CD4-positive, alpha-beta memory T cell (primary cell): ENCODE measurements at places on chromosomes 6 and 20. TPM values are rescaled to one million over a fixed set of nuclear protein-coding genes. Genes with fewer than 3 reads are reported as not detected.

HSF2 gene
- polyA plus RNA-seq, result 20.7 TPM

SLCO4A1 gene
- polyA plus RNA-seq, result 0.49 TPM

HLA-DRB5 gene
- polyA plus RNA-seq, result 0.46 TPM

PKHD1 gene
- not detected for polyA plus RNA-seq

GRCh38 chr6:4316867-4317400 is 181.6 kb upstream of the ECI2 start:
- H3K36me3 ChIP-seq, result no peaks in the 10 kb centered on the region
- H3K27ac ChIP-seq, result no peak overlapping the region
- H3K27me3 ChIP-seq, result no peaks in the 10 kb centered on the region
- no peak for DNase-seq
- H3K4me1 ChIP-seq, result no peaks in the 10 kb centered on the region
- no peak overlapping the region for H3K4me3 ChIP-seq

GRCh38 chr6:148814082-148814790 is 67.4 kb downstream of the UST start:
- no peak for DNase-seq
- H3K27ac ChIP-seq, result no peak overlapping the region
- no peaks in the 10 kb centered on the region for H3K27me3 ChIP-seq
- H3K4me3 ChIP-seq, result no peak overlapping the region
- no peaks in the 10 kb centered on the region for H3K4me1 ChIP-seq

- H3K4me1 ChIP-seq, result peaks cover under 1% of the 10 kb centered on the region
- H3K27me3 ChIP-seq, result no peaks in the 10 kb centered on the region
- no peak overlapping the region for H3K4me3 ChIP-seq
These were observed 6.4 kb downstream of the HLA-DQB1 start for GRCh38 chr6:32659856-32660595.

DNA sequence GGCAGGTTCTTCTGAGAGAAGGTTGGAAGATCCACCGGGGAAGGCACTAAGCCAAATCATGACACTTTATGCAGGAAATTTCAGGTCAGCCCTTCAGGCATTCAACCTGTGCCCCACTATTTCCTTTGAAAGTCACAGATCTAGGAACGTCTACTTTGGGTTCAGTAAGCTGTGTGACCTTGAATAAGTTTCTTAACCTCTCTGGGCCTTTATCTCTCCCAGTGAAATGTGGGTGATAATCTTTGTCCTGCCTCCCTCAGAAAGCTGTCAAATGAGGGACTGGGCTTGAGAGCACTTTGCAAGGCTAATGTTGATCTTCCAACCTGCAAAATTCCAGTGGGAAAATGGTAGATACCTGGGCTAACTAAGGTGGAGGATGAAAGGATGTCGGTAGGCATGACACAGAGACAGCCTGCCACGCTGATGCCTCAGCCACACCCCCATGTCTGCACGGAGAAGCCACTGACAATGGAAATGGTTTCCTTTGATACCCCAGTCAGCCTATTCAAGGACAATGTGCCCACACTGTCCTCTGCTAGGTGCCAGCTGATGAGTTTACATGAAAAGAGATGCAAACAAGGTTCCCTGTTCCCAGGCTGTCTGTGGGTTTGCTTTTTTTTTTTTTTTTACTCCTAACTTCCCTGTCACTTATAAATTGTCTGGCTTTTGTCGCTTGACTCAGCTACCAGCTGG is 9.3 kb downstream of the BNIP5 start:
- no peaks in the 10 kb centered on the region for H3K4me1 ChIP-seq
- H3K36me3 ChIP-seq, result no peaks in the 10 kb centered on the region
- H3K27me3 ChIP-seq, result no peaks in the 10 kb centered on the region

GRCh38 chr6:148855744-148856143 is 108.9 kb downstream of the UST start:
- peaks cover 9% of the 10 kb centered on the region for H3K4me1 ChIP-seq
- no peaks in the 10 kb centered on the region for H3K27me3 ChIP-seq
- H3K4me3 ChIP-seq, result no peak overlapping the region
- no peak for DNase-seq
